ENCODE measurements at places on chromosomes 13 and 19.

GRCh38 chr13:46172531-46172991, 9.4 kb downstream of the LCP1 start:
- no peak for DNase-seq

DNA sequence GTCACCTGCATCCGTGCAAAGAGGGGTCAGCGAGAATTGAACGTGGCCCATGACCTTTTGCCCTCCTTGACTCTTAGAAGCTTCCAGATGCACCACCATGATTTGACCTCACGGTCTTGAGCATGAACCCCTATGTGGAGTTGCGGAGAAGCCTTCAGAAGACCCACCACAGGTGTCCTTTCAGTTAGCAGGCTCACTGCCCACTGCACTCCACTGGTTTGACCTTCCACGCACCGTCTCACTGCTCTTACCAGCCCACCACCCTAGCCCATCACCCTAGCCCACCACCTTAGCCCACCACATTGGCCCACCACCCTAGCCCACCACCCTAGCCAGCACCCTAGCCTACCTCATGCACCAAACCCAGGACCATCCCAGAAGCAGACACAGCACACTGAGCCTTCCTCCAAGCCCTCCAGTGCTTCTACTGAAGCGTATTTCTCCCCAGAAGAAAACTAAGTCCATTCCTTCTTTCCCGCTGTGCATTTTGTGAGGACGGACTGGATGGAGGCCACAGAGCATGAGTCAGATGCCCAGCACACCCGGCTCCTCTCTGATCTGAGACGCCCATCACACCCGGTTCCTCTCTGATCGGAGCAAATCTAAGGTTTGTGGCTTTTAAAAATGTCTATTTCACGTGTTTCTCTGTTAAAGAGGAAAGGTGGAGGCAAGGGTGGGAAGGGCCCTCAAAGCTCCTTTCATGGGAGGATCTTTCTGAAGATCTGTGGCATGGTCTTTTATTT, 45.8 kb downstream of the SOX1 start:
- no peak for DNase-seq

- DNase-seq = peak; percentile 80
Observed at GRCh38 chr19:47247308-47247990, 8.9 kb upstream of the CCDC9 start.

- DNase-seq = peak; percentile 36
Observed at GRCh38 chr19:39212375-39212742, 8.3 kb upstream of the SYCN start.

GRCh38 chr13:30735025-30735871, at the start of gene ALOX5AP:
Gene ALOX5AP, plus strand, starts transcription at chr13:30735543. Its CDS starts 63 bp downstream, at chr13:30735606.
- DNase-seq = peak; percentile 6

DNA sequence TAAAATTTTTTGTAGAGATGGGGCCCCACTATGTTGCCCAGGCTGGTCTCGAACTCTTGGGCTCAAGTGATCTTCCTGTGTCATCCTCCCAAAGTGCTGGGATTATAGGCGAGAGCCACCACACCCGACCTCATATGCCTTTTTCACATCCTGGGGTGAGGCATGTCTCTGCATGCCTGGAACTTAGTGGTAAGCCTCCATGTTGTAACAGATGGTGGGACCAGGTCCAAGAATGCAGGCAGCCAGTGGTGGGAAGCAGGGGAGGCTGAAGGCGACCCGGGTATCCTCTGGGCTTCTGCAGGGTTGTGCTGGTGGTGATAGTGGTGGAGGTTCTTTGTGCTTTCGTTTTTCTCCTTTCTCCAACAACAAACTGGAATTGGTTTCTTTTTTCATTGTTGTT, 30.1 kb upstream of the CCDC124 start:
- DNase-seq = no peak

DNA sequence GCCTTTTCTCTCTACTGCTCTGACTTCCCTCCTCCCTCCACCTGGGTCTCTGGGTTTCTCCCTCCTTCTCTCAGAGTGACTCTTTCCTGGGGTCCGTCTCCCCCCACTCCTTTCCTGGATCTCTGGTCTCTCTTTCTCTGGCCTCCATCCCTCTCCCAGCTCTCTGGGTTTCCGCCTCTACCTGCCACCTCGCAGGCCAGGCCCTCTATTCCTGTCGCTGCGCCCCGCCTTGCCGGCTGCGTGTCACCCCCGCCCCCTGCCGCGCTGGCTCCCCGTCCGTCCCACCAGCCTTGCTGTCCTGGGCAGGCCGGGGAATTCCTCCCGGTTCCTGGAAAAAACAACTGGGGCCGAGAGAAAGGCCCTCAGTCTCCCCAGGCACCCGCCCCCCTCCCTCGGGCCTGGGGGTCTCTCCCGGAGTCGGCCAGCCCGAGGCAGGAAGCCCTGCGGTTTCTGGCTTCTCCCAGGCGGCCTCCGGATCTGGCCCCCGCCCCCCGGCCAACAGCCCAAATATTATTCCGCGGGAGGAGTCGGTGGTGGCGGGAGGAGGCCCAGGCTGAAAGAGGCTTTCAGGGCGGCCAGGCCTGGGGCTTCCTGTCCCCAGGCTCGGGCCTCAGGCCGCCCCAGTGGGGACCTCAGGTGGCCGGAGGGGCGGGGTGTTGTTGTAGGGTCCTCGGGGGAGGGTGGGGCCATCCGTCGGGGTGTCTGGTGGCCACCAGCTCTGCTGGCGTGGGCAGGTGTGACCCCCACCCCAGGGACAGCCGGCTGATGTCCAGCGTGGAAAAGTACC, 9.3 kb downstream of the IRF2BP1 start:
- DNase-seq = no peak

DNA sequence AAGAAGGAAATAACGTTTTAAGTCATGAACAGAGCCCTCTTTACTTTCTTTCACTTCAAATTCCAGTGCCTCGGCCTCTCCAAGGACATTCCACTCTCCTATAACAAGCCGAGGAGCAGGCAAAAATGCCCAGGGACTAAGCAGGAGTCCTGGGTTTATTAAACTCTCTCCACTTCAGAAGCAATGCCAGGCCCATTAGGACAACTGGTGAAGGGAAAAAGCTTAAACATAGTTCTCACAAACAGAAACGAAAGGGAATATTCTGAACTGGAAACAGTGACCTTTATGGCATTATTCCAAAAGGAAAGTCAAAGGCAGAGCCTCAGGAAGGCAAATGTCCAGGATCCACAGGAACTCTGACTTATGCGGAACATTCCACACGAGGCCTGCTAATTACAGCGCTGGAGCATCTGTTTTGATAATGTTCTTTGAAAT, 30.9 kb upstream of the MED4 start:
- no peak for DNase-seq

DNA sequence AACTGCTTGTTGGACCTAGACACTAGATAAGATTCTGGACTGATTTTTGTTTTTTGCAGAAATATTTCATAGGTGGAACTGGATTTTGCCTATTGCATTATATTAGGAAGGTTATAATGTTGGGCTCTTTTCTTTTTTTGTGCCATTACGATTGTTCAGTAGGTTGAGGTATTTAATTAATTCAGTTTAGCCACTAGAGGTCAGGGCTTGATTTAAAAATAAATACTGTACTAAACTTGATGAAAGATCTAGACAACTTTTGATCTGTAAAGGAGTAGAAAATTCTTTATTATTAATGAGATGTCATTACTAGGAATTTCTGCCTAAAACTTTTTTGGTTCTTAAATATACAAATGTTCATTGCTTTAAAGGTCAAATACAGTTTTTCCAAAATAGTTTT, 15.2 kb upstream of the SUPT20H start:
- DNase-seq = no peak

DNA sequence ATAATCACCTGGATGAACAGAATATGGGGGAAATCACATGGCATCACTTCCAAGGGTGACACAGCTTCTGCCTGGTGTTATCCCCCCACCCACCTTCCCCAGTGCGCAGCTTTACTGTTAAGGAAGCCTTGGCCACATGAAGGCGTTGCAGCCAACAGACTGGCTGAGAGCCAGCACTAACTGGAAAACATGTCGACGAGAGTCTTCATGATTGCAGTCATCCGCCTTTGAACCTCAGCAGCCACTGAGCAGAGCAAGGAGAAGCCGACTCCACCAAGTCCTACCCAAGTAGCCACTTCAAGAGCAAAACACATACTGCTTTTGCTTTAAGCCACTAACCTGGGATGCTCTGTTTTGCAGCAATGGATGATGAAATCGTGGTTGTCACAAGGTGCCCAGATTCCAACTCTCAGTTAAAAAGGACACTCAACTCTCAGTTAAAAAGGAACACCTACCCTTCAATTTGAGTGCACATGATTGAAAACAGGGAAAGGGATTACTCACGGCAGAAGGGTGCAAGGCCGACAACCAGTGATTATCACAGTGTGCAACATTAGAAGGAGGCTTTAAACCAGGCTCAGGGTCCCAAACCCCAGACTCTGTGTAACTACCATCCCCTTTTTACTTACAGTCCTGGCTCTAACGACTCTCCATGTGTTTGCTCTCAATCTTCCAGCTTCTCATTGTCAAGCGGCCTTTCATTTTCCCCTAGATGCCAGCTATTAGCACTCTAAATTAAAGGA, 149.1 kb downstream of the KLF12 start:
- DNase-seq = peak; percentile 46

GRCh38 chr13:101893021-101893420, 440.5 kb downstream of the ITGBL1 start:
- DNase-seq = no peak

DNA sequence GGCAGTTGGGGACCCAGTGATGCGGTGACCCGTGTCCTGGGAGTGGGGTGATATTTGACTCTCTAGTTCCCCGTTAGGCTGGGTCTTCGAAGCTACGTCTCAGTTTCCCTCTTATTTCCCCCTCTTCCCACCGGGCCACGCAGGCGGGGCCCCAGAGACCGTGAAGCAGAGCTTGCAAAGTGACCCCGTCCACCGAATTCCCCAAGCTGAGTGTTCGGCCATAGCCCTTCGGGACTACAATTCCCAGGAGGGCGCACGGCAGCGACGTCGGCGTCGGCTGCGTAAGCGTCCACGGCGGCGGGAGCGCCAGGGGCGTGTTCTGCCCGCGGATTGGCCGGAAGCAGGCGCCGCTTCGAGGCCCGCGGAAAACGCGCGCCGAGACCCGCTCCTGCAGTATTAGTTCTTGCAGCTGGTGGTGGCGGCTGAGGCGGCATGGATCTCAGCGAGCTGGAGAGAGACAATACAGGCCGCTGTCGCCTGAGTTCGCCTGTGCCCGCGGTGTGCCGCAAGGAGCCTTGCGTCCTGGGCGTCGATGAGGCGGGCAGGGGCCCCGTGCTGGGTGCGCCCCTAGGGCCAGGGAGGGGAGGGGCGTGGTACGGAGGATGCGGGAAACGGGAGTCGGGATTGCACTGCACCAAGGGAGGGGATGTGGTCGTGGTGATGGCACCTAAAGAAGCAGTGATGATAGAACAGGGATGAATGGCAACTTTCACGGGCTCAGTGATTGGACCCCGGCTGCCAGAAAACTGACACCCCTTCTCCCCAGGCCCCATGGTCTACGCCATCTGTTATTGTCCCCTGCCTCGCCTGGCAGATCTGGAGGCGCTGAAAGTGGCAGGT, at the start of gene RNASEH2A:
TSS of gene RNASEH2A (plus strand) at position 343 of the 840 bp plus-strand sequence. CDS start at position 433, 90 bp downstream.
- DNase-seq = peak; percentile 67

DNA sequence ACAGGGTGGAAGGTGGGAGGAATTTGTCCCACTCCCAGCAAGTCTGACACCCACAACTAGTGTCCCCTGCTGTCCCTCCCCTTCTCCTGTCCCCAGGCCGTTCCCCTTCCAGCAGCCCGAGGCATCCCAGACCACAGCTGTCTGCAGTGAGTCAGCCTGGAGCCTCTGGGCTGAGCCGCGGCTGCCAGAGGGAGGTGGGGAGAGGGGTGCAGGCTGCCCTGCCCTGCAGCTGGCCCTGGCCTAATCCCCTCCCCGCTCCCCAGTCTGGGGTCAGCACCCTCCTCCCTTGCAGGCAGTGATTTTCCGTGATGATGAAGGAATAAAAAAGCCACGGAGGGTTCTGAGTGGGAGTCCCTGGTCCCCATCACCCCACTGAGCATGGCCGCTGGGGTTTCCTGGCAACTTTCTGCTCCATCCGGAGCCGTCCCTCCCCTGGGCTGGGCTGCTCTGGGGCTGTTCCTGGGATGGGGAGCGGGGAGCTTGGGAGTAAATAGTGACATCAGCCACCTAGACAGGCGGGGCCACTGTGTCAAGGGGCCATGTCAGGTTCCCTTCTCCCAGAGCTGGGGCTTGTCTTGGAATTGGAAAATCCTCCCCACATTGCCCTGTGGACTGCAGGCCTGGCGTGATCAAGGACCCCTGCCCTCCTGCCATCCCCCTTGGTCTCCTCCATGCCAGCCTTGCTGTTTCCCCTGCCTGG, 16.8 kb downstream of the SPC24 start:
- no peak for DNase-seq

DNA sequence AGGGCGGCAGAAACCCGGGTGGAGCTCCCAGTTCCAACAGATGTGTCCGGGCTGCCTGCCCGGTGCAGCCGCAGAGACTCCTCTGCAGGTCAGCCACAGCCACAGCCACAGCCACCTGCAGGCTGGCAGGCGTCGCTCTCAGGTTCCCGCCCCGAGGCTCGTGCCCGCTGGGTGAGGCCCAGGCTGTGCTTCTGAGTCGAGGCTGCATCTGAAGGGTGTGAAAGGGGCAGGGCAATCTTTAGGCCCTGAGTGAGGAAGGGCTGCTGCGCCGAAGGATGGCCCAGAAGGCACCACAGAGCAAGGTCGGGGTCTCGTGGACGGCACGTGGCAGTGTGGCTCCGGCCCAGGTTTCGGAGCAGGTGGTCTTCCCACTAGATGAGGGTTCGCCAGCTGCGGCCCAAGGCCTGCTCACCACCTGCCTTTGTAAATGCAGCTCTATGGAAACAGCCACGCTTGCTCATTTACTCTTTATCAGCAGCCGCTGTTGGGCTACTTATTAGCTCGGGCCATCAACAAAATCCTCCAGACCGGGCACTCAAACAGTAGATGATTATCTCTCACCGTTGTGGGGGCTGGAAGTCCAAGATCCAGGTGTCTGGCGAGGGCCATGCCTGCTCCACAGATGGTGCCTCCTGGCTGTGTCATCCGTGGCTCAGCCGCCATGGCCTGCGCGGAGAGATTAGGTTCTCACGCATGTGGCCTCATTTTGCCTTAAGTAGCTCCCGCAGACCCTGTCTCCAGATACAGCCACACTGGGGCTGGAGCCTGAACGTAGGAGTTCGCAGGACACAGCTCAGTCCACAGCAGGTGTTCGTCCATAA, 40.3 kb upstream of the TFDP1 start:
- no peak for DNase-seq

GRCh38 chr13:110376120-110376519, 69.0 kb downstream of the COL4A2 start:
- DNase-seq = no peak

DNA sequence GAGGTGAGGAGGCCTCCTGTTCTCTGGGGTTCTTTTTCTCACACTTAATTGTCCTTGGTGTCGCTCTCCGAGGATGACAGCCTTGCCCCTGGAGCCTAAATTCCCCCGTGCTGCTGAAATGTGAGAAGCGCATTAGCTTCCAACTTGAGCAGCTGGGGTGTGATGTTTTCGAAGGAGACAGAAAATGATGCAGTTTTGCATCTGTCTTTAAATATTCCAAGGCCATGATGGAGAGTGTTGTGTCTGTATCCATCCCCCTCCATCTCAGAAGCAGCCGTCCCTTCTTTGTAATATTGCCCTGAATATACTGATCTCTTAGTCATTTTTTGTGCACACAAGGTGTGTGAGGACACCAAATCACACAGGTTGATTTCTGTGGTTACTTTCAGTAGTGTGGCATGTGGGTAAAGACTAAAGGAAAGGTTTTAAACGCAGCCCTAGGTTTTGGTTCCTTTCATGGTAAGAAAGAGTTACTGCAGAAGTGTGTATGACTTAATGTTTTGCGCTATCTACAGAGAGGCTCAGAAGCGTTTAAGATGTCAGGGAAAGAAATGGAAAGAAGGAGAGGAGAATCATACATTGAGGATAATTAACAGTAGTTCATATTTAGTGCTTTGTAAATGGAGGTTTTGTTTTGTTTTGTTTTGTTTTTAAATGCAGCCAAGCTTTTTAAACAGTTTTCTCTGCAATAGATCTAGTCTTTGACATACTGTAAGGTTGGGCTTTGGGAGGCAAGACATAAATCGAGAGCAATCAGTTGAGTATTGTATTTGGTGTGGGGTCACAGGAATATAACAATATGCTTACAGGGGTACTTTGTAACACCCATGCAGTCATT, 1.6 kb downstream of the NBEA start:
- no peak for DNase-seq

All from stimulated activated CD4-positive, alpha-beta T cell treated with anti-CD3 and anti-CD28 coated beads, TNF-alpha, amount 100 ng/mL, for 1 hour (primary cell).